Hematopoietic multipotent progenitor cell (in vitro differentiated cells): ENCODE measurements at places on chromosomes 2 and 18. TPM values are rescaled to one million over a fixed set of nuclear protein-coding genes. Genes with fewer than 3 reads are reported as not detected.

KYNU gene
- total RNA-seq: 0.54 TPM

DNA sequence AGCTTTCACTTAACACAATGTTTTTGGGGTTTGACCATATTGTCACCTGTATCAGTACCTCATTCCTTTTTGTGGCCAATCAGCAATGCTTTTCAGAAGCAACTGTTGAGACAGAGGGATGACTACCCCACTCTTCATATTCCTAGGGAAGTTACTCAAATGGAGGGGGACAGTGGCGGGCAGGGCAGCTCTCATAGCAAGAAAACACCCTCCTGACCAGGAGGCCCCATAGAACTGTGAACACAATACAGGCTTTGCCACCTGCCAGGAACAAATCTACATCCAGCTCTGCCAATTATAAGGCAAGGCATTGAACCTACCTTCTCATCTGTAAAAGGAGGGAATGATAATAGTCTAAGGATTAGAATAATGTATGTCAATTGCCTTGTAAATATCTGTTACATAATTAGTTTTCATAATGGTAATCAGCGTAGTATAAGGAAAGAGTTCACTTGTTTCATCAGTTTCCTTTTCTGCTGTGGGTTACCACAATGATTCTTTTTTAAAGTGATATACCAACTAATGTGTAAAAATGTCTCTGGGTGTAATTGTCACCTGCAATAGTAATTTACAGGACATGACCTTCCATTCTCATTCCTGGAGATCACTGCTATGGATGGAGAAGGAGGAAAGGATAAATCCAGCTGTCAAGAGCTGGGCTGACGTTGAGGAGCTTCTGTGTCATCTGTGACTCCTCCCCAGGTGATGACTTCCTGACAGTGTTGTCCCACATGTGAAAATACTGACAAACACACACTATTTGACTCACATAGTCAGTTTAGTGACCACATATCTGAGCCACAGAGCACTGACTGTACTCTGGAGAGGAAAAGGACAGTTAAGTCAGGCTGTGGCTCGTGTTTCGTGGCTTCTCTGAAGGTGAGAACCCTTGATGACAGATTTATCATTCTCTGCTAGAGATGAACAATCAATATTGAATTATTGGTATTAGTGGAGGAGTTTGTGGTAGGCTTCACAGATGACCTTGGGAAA lies 13.5 kb downstream of the ALPK2 start:
- peak; percentile 32 for DNase-seq

DNA sequence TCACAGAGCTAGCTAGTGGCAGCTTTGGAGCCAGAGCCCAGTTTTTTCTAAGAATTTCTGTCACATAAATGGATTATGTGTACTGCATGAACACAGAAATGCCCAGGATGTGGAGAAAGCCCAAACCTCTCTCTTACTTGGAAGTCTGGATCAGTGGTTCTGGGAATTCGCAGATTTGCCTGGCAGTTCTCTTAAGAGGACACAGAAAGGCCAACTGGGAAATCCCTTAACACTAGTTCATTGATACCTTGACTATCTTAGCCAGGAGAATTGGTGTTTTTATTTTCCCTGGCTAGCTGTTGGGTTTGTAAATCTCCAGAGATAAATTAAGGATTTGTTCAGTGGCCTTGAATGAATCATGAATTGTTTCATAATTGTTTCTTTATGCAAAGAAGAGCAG lies 95.3 kb downstream of the DPP10 start:
- DNase-seq: no peak

GRCh38 chr2:48849770-48850169 lies 94.2 kb upstream of the LHCGR start:
- DNase-seq: no peak

GRCh38 chr2:80378-80777 lies 34.1 kb upstream of the FAM110C start:
- no peak for DNase-seq

AQP12A gene
- not detected for total RNA-seq

- no peak for DNase-seq
Observed at GRCh38 chr2:153004627-153005026, 286.2 kb downstream of the ARL6IP6 start.

- no peak for DNase-seq
Observed at GRCh38 chr2:201452922-201453643, 1.5 kb downstream of the STRADB start.

GREB1L gene
- total RNA-seq: not detected

- no peak for DNase-seq
Observed at GRCh38 chr2:112772911-112773475, 8.6 kb upstream of the CKAP2L start.
